Activated effector memory CD4-positive, alpha-beta T cell treated with anti-CD3 and anti-CD28 coated beads, Interleukin-2, amount 50 U/mL, for 16 hours (primary cell): ENCODE measurements at places on chromosomes 4 and X.

GRCh38 chrX:24377195-24377594 lies 16.8 kb downstream of the SUPT20HL1 start:
- DNase-seq = no peak

DNA sequence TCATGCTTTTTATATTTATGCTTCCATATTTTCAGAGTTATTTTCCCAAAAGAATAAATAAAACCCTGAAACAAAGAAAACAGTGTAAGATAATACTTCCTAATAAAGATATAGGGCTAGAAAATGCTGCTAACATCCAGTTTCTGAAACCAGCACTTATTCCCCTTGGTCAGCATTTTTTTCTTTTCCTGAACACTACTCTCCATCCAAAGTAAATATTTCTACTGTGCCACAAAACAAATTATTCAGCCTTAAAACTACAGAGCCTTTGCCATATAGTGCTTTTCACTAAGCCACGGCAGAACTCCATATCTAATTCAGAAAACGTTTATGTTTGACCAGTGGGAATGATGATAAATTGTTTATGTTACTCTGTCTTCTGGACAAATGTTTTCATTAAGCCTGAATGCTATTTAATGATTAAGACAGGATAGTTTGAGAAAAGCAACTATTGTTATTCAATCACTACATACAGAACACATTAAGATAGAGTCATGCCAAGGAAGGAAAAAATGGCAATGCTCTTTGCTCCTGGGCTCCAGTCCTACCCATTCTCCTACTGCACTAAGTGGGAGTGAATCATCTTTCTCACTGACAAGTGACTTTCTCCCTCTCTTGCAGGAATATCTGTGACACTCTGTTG lies 723.9 kb downstream of the FAT4 start:
- DNase-seq = no peak

DNA sequence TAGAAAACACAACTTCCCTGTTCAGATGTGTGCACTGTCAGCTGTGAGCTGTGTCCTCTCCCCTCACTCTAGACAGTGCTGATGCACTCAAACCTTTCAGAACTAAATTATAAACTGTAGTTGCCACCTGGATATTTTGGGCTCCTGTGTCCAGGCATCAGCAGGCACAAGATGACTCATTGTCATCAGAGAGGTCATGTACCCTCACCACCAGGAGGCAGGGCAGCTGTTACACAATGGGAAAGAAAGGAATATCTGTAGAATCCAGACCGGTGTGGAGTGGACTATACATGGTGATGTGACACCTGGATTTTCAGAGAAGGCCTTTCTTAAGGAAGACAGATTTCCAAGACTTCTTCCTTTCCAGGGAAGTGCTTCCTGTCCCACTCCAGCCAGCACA lies 854.4 kb upstream of the AGA start:
- DNase-seq = no peak

- DNase-seq = no peak
Observed at GRCh38 chr4:83731609-83732008, 195.7 kb downstream of the GPAT3 start.

DNA sequence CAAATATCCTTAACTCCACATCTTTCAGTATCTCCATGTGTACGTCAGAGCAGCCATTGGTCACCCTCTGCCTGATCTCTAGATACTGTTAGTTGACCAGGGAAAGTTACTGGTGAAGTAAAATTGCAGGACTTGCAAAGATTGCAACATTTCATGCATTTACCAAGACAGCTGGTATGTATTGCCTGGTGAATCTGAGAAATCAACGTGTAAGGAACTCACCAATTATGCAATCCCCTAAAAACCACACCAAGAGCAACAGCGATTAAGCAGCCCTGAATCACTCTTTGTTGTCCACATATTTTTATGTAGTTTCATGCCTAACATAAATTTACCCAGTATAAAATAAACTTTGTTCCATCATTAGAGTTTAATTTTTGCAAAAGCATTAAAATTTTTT lies 271.2 kb downstream of the NLGN4X start:
- no peak for DNase-seq
